Germinal center (tissue), 1 donor: ENCODE measurements at places on chromosomes 5 and 9.

DNA sequence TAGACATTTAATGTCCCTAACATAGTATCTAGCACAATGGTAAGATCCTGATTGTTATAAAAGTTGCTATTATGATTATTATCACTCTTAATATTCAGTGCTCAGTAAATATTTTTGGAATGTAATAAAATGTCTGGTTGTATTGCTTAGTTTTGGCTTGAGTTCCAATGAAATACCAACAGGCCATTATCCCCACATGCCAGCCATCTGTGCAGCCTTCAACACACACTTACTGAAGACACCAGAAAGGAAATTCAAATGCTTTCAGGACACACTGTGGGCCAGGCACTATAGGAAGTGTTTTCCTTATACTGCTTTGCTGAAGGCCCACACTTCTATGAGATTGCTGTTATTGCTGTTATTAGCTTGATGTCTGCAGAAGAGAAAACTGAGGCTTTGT is 157.5 kb downstream of the TRIM32 start:
- no peak for DNase-seq

- DNase-seq, result no peak
These were observed 37.7 kb upstream of the CKMT2 start for GRCh38 chr5:81195335-81195929.

- DNase-seq, result peak; percentile 15
These were observed 703 bp downstream of the FAM120AOS start for GRCh38 chr9:93452710-93453046.

- DNase-seq, result no peak
These were observed 9.8 kb downstream of the PDLIM4 start for GRCh38 chr5:132267166-132267739.

DNA sequence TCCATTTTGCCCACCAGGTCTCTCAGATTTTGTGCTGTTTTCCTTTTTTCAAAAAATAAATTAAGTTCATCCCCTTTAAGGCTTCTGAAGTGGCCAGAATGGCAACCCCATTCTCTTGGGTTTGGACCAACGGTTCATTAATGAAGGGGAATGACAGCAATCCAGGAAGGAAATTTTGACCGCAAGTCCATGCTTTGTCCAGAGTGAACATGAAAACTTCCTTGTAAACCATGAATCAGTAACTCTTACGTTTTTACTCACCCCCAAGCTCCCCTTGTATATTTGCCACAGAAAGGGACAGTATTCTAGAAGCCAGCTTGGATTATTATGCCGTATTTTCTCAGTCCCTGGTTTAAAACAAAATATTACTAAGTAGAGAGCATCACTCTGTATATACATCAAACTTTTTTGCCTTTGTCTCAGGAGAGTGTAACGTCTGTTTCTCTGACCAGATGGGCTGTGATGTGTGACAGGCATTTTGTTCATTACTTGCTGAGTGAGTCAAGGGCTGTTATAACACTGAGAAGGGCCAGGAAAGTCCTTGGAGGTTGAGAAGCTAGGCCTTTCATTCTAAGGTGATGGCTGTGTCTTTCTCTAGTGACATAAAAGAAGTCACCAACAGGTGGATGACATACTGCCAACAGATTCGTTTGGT is 148.2 kb downstream of the SMARCA2 start:
- no peak for DNase-seq

DNA sequence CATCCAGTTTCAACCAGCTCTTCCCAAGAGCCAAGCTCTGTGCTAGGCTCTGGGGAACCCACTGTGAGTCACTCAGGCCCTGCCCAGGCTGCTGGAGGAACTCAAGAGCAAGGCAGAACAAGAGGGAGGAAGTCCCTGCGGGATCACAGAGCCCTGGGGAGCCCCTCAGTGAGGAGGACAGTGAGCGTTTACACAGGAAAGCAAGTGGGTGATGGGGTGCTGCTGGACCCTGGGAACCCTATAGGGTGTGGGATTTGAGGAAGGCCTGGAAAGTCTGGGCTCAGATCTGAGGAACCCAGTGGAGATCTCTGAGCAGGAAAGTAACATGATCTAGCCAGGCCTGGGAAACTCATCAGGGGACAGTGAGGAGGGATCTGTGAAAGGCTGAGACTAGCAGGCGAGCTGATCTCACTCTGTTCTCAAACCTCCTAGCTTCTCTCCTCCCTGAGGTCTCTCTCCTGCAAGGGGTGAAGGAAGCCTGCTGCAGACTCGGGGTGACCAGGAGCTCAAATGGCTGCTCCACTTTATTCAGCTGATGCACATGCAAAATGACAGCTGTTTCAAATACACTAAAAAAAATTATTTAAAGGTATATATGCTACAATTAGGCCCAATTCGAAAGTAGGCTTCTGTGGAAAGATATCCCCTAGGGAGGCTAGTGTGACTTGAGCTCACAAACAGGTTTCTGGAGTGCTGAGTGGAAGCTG is 70.0 kb downstream of the SHB start:
- no peak for DNase-seq
